ENCODE measurements at places on chromosomes 6 and 20.

GRCh38 chr20:34485068-34485634 is 31.1 kb upstream of the DYNLRB1 start:
- DNase-seq: no peak

DNA sequence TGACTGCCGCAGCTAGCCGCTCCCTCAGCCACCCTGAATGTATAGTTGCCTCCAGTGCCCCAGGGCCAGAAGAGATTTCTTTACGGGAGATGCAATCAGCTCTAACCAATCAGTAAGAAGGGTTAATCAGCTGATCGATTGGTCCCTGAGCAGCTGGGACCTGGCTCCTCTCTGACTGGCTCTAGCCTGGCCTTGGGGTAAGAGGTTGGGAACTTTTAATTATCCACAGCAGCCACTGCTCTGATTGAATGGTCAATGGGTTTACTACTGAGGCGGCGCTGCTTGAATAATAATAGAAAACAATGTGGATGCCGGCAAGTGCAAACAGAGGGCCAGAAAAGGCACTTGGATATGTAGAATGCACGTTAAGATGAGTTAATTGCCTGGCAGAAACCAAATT is 99.8 kb downstream of the TFAP2A start:
- DNase-seq: no peak

- DNase-seq: no peak
Measured at GRCh38 chr20:63247671-63248228, 6.5 kb downstream of the NKAIN4 start.

DNA sequence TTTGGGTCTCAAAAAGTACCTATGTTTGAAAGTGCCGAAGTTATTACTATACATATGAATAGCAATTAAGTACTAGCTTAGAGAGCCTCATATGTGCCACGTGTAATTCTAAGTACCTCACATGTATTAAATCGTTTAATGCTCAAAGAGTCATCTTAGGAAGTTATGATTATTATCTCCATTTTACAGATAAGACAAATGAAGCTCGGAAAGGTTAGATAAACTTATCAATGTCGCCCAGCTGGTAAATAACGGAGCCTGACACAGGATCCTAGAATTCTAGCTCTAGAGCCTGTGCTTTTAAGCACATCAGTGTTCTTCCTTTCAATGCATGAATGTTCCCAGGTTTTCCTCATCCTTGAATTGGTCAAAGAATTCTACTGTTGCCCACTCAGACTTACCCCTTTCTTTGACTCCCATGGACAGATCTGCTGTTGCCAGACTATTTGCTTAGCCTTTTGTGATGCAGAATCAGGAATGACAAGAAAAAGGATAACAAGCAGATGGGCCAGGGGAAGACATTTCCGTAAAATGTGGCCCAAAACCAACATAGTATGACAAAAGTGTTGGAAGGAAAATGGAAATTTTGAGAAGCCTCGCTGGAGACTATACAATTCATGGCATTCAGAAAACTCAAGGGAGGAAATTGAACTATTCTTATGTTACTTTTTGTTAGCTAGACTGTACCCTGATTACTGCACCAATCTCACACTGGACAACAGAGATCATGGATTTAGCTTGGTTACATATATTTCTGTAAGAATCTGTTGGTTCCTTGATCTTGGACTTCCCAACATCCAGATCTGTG is 237.1 kb upstream of the CITED2 start:
- DNase-seq: no peak

DNA sequence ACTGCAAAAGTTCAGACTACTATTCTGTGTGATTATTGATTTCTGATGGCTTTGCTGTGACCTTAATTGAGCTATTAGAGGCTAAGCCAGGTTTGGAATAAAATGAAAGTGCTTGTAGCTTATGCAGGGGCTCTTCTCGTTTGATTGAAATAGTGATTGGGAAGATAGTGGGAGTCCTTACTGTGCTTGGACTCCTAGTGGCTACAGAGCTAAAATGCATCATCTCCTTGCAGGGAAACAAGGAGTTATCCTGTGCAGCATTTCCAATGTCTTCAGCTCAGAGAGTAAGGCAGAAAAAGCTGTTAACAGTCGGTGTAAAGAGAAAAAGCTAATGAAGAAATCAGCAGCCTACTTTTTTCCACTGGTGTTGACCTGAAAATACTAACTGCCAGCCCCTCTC is 173.5 kb downstream of the SLC35F1 start:
- no peak for DNase-seq

DNA sequence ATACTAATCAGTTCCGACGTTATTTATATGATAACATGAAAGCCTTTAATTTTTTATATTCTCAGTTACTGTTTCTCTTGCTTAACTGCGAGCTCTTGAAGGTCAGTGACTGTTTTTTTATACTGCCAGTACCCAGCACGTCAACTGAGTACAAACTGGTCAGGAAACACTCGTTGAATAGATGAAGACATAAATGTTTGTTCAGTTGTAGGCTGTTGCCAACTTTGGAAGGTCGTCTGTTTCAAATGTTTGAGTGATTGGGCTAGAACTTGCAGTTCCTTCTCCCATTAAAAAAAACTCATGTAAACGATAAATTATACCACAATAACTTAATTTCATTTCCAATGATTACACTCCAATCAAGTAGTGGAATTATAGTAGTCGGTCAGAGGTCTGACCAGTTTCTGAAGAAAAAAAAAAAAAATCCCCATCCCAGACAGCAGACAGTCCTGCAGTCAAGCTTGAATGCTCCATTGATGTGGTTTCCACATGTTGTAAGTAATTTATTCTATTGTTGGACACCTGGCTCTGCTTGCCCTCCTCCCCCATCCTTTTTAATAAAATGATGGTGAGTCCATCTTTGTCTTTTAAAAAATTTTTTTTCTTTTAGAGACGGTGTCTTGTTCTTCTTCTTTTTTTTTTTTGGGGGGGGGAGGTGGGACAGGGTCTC is 81.1 kb downstream of the SASH1 start:
- DNase-seq: no peak

DNA sequence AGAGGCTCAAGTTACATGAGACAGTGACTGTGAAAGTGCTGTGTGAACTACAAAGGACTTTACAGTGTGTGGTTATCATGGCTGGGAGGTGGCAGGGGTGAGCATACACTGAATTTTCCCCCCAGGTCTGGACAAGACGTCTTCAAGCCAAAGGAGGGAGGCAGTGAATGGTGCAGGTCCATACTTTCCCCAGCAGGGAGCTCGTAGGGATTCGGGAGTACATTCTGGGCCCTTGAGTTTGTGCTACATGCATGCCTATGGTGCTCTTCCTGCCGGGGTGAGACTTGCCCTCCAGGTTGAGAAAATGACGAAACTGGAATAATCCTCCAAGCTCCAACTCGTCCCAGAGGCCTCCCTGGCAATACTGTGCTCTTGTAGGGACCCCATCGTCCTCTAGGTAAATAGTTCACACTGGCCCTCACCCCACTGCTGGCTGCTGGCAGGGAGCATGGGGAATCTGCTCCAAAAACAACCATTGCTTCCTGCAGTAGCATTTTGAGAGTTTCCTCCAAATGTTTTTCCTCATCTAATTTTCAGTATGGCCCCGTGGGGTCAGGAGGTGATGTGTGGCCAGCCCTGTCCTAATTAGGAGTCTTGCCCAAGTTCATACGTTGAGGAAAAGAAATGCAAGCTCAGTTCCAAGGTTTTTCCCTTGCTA is 57.6 kb downstream of the ZNF831 start:
- DNase-seq: no peak

GRCh38 chr6:9783567-9783966 is 631.3 kb downstream of the TFAP2A start:
- no peak for DNase-seq

DNA sequence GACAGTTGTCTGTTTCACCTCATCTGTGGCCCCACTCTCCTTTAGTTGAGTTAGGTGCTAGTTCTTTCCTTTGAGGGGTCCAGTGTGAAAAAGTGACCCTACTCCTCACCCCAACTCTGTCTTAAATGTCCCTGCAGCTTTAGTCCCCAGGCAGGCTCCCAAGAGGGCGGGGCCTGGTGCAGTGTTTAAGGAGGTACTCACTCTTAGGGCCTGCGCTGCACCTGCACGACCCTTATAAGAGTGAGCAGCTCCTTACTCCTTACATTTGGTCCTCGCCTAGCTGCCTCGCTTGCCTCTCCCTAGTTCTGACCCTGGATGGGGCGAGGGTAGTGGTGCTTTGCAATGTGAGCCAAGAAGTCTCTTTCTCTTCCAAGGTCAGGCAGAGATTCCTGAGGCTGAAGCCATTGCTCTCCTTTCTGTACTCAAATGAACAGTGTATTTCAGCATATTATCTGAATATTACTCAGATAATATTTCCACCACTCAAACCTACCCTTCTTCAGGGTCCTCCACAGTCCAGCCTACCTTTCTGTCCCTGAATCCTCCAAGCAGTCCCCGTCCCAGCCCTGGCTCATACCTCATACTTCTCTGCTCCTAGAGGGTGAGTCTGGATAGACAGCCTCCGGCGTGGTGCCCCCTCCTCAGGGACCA is 11.9 kb upstream of the VEGFA start:
- DNase-seq: no peak

- no peak for DNase-seq
Measured at GRCh38 chr6:44935693-44936300, 392.3 kb upstream of the RUNX2 start.

GRCh38 chr6:152094276-152094675 is 286.8 kb downstream of the ESR1 start:
- DNase-seq: no peak

- no peak for DNase-seq
Measured at GRCh38 chr6:110356778-110357177, 1.4 kb downstream of the METTL24 start.

DNA sequence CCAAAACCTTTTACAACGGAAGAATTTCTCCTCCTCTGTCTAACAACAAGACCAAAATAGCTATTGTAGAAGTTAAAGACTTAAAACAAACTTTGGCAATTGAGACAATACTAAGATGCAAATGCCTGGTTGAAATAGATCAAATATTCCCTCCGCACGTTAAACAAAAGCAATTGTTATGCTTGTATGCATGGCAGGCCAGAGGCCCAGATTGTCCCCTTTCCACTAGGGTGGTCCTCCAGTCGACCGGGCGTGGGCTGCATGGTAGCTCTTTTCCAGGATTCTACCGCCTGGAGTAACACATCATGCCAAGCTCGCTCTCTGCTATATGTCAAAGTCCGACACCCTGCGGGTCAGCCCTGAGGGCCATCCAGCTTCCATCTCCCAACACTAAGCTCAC is 234.7 kb downstream of the RNGTT start:
- DNase-seq: no peak

DNA sequence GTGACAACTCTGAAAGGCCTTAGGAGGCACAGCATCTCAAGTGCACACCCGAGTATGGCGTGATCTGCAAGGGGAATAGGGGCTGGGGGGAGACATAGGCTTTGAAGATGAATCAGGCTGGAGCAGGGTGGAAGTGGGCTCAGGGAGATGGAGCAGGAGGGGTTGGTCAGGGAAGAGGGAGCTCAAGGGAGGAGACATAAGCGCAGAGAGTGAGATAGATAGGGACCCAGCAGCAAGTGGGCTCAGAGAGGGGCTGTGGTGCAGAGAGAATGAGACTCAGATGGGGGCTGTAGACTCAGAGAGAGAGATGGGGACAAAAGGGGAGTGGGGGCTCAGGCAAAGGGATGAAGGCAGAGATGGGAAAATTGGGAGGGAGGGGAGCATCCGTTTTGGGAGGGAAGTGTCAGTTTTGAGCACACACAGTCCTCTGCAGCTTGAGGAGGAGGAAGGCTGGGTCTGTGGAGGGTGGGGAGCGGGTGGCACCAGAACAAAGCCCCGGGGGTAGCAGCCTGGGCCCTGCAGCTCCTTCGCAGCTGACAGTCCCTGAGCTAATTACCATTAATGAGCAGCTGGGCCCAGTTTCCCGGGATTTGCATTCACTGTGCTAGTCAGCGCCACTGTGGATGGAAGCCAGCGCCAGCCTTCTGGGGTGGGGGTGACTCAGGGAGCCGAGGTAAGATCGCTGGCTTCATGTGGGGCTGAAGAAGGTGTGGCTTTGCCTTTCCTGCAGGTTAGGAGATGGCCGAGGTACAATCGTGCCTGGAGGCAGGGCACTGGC is 18.7 kb downstream of the SRXN1 start:
- DNase-seq: no peak

DNA sequence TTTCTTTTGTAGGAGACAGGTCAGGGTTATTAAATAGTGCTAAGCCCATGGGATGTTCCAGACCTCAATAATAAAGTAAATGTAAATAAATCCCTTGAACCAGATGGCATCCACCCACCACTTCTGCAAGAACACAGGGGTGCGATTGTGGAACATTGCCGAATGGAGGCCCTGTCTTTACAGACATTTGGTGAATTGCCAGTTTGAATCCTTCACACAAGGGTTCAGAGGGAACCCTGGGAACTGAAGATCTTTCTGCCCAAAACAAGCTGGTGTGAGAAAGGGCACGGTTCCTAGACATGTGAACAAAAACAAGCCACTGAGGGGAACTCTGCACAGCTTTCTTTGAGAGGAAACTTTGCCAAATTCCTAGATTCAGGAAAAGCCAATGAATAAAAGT is 30.2 kb upstream of the RNF8 start:
- no peak for DNase-seq

DNA sequence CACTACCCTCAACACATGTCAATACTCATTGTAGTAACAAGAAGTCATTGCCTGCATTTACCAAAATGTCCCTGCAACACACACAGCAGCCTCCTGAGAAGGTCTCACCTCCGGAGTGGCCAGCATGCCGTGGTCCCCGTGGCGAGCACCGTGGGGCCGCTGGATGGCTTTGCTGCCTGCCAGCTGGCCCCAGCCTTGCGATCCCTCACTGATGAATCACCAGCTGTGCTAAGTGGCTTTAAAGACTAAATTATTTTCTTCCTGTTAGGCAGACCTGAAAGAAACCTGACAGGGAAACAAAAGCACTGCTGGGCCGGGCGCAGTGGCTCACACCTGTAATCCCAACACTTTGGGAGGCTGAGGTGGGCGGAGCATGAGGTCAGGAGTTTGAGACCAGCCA is 306.7 kb downstream of the CDH4 start:
- DNase-seq: no peak

DNA sequence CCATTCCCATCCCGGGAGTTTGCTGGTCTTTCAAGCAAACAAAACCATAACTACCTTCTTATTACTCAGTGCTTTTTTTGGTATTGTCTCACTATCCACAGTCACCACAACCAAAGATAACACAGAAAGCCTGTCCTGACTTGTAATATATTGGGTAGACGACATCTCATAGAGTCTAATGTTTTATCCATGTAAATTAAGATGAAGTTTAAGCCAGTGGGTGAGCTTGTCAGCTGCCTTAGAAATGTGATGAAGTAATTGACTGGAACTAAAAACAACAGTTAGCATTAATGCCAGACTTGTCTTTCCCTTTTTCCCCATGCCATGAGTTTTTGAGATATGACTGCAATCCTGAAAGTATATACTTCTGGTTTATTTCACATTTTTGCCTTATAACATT is 282.7 kb upstream of the PRDM1 start:
- no peak for DNase-seq

DNA sequence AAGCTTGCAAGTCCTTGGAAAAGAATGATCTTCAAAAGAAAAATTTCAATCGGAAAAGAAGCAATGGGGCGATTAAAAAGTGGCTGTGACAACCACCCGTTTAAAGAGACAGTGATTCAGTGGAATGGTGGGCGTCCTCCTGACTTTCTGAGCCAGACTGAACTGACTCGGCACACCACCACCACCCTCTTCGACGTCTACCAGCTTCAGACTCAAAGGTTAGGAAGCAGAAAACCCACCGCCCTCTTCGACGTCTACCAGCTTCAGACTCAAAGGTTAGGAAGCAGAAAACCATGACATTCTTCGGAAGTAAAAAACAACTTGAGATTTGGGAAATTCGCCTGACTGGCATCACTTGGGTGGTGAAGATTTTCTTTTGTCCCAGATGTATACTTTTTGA is 28.3 kb upstream of the IRF4 start:
- no peak for DNase-seq

GRCh38 chr6:35776364-35777215 is at the start of gene CLPSL2:
TSS of gene CLPSL2 (plus strand) at chr6:35776598. CDS start at chr6:35776619, 21 bp downstream.
- DNase-seq: no peak
